ENCODE measurements at places on chromosomes 2 and 18. TPM values are rescaled to one million over a fixed set of nuclear protein-coding genes. Genes with fewer than 3 reads are reported as not detected.

GRCh38 chr2:17940091-17940630, 61.7 kb downstream of the KCNS3 start:
- no peak for DNase-seq

- no peak for DNase-seq
Observed at GRCh38 chr2:231290321-231291015, 92.0 kb downstream of the ARMC9 start.

DNA sequence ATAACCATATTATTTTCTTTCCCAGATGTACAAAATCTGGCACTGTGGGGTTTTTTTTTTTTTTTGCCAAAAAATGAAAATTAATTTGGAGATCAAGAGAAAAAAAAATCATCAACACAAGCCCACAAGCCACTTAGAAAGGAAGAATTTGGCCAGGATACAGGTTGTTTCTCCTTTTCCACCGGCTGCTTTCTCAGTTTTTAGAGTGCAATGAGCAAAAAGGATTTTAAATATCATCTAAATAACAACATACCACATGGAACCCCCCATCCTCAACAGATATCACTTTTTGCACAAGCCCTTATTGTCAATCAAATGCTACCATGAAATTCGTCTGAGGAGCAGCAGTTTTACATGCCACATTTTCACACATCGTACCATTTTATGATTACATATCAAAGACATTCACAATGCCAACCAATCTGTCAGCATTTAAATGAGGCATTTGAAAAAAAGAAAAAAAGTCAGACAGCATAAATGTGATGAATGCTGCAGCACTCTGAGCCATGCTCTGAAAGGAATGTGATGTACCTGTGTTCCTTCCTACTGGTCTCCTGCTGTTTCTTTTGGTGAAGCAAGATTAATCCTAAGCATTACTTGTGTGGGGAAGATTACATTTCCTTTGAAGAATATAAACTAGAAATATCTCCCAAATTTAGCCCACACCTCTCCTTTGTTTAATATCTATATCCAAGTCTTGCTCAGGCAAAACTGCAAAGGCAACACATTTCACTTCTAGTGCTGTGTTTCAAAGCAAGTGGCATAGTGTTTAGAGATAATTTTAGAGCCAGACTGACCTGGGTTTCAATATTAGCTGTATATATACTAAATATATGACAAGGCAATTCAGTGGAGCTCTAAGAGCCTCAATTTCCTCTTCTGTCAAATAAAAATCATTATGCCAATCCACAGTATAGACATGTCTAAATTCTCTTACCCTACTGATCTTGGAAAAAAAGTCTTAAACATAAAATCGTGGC, 391.3 kb downstream of the CMPK2 start:
- DNase-seq = no peak

DNA sequence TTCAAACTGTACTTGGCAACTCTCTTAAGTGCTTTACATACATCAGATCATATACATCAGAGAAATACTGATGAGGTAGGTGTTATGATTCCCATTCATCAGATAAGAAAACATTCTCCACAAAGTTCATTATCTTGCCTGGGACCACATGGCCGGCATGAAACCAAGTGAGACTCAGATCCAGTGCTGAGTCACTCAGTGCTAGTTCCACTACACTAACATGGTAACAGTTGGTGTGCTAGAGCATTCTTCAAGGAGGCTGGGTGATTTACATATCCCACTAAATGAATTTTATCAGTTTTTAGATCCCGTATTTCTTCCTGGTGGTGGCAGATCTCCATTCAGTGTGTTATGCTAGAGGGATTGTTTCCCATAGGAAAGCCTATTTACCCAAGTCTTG, 772.0 kb downstream of the CNTNAP5 start:
- DNase-seq = no peak

DNA sequence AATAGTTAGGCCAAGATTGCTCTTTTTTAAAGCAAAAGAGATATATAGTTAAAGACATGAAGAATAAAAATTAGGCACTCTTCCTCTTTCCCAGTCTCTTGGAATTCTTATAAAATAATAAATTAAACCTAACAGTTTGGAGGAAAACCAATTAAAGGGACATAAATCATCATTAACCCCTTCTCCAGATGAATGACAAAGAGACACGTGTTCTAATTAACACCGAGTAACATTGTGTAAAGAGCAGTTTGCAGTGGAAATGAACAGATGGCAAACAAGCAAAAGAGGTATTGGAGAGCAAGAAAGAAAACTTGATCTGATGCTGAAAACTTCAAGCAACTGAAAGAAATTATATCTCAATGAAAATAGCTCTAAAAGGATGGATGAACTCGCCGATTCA, 48.4 kb downstream of the BCL2 start:
- no peak for DNase-seq

DNA sequence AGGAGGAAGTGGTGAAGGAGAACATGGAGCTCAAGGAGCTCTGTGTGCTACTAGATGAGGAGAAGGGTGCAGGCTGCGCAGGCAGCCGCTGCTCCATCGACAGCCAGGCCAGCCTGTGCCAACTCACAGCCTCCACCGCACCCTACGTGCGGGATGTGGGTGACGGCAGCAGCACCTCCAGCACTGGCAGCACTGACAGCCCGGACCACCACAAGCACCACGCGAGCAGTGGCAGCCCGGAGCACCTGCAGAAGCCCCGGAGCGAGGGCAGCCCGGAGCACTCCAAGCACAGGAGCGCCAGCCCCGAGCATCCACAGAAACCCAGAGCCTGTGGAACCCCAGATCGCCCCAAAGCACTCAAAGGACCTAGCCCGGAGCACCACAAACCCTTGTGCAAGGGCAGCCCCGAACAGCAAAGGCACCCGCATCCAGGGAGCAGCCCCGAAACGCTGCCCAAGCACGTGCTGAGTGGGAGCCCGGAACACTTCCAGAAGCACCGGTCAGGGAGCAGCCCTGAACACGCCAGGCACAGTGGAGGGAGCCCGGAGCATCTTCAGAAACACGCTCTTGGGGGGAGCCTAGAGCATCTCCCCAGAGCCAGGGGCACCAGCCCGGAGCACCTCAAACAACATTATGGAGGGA, 9.0 kb downstream of the CCDC85A start:
- peak; percentile 62 for DNase-seq

The GALNT13 gene
- 0.39 TPM for total RNA-seq
